ENCODE measurements at places on chromosomes 5 and 9.

- no peak for DNase-seq
Observed at GRCh38 chr5:133192716-133193115, 140.9 kb downstream of the HSPA4 start.

DNA sequence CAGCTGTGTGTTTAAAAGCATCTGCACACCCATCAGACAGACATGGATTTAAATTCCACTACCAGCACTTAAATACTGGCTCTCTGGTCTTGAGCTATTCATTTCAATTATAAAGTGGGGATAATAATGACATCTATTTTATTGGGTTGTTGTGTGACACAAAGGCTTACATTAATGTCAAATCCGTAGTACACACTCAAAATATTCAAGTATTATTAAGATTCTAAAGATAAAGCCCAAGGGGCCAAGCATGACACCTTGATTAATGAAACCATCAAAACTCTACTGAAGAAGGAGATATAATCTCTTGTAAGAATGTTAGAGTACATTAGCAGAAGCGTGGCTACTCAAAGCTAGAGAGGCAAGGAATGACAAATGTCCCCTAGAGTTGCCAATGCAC is 743.0 kb downstream of the KCTD16 start:
- no peak for DNase-seq

DNA sequence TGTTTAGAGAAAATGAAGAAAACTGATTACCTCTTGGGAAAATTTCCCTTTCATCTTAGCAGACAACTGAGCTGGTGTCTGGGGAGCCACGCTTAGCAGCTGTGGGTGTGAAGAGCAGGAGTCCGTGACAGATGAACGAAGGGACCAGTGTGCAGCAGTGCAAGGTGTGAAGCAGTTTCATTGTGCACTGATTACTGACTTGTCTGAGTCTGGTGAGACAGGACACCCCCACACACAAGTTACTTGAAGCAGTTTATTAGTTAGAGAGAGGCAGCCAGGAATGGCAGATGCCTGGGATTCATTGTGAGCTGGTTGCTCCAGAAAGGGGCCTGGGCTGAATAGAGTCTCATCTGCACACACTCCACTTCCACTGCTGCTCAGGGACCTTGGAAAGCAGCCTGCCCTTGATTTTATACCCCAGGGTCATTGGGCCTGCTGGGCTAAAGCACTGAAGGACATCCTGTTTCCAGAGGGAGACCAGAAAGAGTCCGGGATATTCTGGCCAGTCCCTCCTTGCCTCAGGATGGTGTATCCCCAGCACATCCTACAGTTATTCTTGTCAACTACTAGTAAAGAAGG is 47.4 kb downstream of the FBXL7 start:
- no peak for DNase-seq

DNA sequence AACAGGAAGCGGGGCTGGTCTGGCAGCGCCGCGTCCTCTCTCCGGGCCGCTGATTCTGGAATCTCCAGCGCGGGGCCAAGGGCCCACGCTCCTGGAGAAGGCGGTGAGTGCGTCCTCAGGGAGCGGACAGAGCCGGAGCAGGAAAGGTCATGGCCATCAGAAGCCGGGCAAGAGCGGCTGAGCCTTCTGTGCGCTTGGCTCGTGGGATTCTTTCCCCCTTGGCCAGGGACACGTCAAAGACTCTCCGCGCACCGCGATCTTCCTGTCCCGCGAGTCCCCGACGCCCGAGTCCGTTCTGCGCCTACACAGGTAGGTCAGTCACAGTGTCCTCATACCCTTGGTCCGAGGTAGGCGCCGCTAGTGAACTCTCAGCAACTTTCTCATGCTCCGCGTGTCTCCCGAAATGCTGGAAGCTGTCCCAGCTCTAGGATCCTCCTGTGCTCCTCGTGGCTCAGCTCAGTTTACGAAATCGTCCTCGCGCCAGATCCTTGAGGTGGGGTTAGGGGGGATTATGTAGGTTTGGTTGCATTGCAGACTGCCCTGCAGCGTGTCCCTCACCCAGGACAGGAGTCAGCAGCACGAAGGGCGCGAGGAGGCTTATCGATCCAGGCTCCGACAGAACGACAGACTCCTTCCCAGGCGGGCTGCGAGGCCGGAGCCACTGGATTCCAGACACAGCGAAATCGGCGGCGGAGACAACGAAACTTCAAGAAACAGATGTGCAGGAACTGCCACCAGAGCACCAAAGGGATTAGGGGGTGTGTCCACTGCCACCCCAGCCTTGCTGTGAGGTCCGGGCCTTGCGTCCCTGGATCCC is 8.7 kb downstream of the LHX6 start:
- DNase-seq = no peak

DNA sequence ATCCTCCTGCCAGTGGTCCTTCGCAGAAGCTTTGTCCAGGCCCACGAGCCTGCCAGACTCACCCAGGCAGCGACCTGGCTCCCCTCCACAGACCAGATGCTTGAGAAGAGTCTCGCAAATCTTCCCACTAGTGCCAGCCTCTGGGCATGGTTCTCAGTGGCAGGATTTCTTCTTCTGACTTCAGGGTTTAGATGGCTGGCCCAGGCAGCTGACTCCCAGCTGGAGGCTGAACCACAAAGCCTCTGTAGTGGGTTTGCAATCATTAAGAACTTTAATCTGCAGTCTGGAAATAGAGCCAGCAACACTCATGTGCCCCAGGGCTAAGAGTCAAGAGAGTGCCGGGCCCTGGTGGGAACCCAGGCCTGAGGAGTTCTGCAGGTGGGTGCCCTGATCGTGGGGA is 90.6 kb upstream of the ICE1 start:
- no peak for DNase-seq

DNA sequence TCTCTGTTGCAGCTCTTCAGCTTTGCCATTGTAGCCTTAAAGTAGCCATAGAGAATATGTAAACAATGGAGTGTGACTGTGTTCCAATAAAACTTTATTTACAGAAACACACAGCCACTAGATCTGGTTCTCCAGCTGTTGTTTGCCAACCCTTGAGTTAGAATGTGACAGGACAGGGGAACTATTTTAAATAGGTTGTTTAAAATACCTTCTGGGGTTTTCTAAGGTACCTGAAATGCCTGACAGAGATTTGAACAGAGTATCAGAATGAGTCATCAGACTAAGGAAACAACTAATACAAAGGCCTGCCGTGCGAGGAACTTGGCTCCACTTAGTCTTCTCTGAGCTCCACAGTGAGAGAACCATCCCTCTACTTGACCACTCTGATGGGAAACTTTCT is 85.4 kb downstream of the HSD17B4 start:
- no peak for DNase-seq

- DNase-seq = no peak
Observed at GRCh38 chr5:157745041-157745456, 1.5 kb downstream of the LSM11 start.

GRCh38 chr5:137622850-137623249 is 113.0 kb downstream of the KLHL3 start:
- no peak for DNase-seq

DNA sequence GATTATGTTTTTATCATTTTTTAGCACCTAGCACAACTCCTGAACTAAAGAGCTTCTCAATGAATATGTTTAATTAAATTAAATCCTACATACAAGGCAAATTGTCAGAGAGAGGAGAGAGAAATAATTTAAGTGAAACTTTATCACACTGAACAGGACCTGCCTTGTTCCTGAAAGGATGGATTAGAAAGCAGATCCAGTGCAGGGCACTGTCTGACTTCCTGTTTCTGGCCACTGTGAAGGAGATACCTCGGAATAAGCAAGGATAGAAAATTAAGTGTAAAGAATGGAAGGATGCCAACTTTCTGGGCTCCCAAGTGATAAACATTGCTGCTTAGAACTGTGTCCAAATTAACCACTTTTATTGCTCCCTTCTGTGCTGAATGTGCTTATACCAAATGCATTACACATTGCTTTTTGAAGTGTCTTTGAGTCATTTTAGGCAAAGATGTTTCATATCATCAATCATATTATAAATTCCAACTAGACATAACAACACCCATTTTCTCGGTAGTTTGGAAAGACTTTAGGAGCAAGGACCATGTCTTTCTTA is 89.1 kb upstream of the SPDL1 start:
- DNase-seq = no peak

DNA sequence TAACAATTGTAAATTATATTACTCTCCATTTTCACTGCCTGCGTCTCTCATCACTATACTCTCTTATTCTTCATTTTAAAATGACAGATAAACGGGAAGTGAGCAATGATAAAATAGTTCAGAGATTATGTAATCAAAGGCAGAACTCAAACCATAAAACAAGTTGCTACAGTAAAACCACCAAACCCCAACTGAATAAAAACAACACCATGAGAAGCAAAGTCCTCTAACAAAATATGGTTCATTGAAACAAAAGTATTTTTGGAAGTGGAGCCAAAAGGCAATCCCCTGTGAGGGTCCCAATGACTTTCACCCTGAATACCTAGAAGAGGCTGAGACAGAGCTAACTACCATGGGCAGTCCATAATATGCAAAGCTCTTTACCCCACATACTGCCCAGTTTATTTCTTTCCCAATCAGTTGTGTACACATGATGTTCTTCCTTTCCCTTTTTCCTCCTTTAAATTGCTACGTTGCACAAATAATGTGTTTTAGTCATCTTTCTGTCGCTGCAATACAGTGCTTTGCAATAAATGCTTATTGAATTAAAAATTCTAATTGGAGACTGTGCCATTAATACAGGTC is 64.0 kb upstream of the PTGER4 start:
- no peak for DNase-seq

GRCh38 chr5:143720689-143721088 is 91.3 kb upstream of the HMHB1 start:
- no peak for DNase-seq

DNA sequence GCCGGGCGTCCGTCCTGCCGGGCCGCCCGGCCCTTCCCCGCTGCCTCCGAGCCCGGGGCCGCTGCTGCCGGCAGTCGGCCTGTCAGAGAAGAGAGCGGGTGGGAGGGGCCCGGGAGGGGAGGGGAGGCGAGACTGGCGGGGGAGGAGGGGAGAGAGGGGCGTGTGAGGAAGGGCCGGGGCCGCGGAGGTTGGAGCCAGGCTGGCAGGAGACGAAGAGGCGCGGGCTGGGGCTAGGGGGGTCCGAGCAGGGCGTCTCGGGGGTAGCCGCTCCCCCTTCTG is 570 bp downstream of the CREBRF start:
- DNase-seq = no peak

GRCh38 chr9:16325966-16326365 is 544.5 kb downstream of the BNC2 start:
- DNase-seq = no peak

- DNase-seq = no peak
Observed at GRCh38 chr5:74686962-74687751, 2.1 kb downstream of the HEXB start.

DNA sequence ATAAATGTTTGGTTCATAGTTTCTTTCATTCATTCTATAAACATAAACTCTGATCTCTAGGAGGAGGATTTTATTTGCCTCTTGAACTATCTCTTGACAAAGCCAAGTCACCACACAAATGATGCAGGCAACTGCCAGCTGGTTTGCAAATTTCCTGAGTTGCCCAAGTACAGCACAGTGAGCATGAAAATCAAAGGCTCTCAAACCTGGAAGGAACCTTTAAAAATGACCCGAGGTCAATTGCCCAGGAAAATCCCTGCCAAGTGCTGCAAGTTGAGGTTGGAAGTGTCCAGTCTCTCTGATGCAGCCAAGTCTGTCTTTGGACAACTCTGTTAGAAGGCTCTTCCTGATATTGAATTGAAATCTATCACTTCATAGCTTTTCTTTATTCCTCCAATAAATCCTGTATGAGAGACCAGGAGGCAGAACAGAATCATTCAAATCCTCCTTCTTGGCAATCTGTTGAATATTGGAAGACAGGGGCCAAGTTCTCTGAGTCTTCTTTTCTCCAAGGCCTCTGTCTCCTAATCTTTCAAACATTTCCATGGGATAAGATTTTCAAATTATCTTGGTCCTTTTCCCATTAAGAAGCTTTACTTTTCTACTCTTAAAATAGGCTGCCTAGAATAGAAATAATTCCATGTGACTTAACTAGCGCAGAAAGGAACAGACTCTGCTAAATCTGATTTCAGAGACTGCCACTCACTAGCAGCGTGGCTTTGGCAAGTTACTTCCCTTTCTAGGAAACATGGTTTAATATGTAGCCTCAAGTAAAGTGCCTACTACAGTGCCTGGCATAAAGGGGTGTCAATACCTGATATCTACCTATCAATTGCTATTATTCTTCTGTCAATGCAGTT is 159.2 kb downstream of the SNX18 start:
- no peak for DNase-seq

- no peak for DNase-seq
Observed at GRCh38 chr5:148922606-148923005, 96.2 kb downstream of the ADRB2 start.

DNA sequence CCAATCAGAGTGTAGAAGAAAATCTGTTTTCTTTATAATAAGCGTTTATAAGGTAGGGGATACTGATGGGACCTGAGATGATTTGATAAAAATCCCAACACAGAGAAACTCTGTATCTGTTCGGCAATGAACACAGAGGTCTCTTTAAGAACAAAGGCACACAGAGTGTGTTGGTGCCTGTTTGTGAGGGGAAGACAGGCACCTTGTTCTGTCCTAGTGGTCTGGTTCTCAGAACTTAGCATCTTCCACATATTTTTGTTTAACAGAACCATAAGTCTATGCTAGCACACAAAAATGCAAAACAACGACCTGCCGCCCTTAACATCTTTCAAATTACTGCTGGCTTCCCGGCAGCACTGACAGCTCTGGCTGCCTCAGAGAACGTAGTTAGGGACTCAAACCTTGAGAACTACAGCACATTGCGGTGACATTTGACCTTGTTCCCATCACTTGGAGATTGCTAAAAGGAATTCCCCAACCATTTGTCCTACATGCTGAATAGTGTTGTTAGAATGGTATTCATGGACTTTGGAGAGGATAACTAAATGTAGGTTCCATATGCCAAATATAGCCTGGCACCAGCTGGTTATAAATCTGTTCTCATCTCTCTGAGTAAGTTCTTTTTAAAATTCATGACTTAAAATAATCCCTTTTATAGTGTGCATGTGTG is 871.7 kb upstream of the TYRP1 start:
- no peak for DNase-seq

GRCh38 chr5:79666758-79667157 is 22.9 kb upstream of the CMYA5 start:
- no peak for DNase-seq

DNA sequence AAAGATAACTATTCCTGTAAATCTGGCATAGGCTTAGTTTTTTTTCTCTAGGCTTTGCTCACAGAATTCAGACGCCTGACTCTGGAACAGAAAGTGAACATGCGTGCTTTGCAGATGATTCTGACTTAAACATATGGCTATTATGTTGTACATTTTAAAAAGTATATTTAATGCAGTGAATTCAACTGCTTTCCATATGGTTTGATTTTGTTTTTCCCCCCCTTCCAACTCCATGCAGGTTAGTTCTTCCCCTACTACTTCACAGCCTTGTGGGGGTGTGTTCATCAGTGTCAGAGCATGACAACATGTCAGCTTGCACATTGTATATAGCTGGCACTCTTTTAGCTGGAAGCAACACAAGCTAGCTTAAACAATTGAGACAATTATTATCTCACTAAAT is 226.8 kb downstream of the TMEM167A start:
- DNase-seq = no peak

- no peak for DNase-seq
Observed at GRCh38 chr9:16575986-16576245, 294.6 kb downstream of the BNC2 start.

All from stimulated activated CD4-positive, alpha-beta T cell treated with anti-CD3 and anti-CD28 coated beads, TNF-alpha, amount 100 ng/mL, for 48 hours (primary cell).